CD8-positive, alpha-beta T cell (primary cell): ENCODE measurements at places on chromosomes 6 and 20.
A peak's percentile ranks its signal among the peaks of the same experiment; 100 is the strongest.

DNA sequence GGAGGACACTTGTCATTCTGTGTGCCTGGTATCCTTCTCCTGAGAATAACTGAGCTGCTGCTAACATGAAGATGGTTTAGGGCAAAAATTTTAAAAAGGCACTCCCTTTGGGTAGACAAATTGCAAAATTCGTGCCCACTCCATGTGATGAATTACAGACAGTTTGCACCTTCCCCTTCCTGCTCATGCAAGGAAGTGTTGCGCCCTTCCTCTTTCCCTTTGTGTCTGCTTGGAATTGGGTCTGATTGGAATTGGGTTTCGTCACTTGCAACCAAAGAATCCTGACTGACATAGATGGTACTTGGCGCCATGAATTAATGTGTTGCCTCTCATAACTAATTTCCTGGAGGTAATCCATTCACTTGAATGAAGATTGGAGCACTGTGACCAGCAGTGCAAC lies 62.3 kb upstream of the SHLD1 start:
- no peak for DNase-seq

- no peak for DNase-seq
Observed at GRCh38 chr20:51176876-51177275, 154.0 kb upstream of the KCNG1 start.

GRCh38 chr6:14897831-14898230 lies 348.0 kb upstream of the JARID2 start:
- no peak for DNase-seq

GRCh38 chr6:35668096-35668495 lies 20.6 kb downstream of the FKBP5 start:
- DNase-seq, result peak; percentile 11

DNA sequence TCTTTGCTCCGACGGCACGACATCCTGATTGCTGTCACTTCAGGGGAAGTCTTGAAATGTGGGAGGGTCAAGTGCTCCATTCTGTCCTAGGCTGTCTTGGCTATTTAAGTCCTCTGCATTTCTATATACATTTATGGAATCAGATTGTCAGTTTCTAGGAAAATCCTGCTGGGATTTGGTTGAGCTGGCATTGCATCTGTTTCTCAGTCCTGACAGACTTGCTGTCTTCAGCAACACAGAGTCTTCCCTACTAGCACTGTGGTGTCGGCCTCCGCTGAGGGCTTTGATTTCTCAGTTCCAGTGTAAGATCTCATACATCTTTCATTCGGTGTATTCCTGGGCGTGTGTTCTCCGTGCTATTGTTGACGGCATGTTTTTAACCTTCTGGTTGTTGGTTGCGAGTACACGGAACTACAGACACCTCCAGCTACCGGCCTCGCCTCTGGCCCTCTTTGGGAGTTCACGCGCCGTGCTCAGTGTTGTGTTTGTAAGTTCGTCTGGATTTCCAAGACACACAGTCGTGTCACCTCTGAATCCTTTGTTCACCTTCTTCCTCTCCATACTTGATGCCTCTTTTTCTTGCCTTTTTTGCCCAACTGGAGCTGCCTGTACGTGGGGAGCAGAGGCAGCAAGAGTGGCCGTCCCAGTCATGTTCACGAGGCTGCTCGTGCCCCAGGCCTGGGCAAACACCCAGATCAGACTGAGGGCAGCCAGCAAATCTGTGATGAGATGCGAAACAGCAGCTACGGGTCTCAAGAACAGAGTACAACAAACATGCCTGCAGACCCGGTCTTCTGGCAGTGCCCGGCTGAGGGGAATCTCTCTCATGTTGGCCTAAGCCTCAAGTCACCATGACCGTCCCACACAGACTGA lies 92.8 kb downstream of the TAF4 start:
- no peak for DNase-seq

GRCh38 chr6:97195117-97195516 lies 87.9 kb downstream of the MMS22L start:
- no peak for DNase-seq

DNA sequence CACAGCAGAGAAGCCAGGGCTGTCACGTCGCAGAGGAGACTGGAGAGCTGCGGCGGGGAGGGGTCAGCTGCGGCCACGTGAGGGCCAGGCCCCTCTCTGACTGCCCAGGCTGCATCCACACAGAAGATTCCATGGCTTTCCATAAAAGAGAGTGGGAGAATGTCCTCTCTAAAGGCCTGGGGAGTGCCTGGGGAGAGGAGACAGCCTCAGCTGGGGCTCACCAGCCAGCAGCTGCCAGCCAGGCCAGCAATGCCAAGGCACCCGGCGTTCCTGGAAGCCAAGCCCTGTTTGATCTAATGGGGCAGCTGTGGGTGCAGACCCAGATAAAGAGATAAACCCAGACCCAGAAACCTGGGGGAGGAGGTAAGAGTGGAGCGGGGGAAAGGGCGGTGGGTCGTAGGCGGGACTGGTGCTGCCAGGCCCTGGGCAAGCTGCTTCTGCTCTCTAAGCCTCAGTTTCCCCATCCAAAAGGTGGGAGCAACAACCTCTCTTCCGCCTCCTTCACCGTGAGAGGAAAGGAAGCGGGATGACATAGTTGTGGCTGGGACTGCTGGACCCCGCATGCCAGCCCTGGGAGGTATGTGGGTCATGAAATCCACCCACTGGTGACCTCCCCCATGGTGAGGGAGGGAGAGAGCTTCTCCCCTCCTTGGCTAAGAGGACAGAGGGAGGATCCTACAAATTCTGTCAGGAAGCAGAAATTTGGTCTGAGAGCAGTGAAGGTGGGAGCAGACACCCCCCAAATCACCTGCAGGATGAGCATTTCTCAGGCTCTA lies 3.1 kb upstream of the OSBPL2 start:
- DNase-seq, result no peak

GRCh38 chr6:118939683-118940082 lies 4.7 kb upstream of the MCM9 start:
- no peak for DNase-seq

DNA sequence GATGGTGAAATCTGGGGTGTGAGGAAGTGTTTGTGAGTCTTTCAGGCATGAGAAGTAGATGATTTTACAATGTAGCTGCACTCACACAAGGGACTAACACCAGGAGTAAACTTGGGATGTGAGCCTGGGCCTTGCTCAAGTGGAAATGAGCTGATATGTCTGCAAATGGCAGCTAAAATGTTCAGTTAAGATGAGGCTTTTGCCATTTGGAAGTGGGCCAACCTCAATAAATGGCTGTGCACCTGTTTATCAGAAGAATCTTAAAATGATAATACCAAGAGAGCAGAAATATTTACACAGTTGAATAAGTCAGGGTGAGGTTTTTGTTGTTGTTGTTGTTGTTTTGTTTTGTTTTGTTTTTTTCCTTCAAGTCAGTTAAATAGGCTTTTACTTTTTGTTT lies 25.7 kb upstream of the KLHL31 start:
- DNase-seq, result no peak

GRCh38 chr6:53765270-53765669 lies 29.5 kb upstream of the LRRC1 start:
- DNase-seq, result no peak

- no peak for DNase-seq
Observed at GRCh38 chr6:6714953-6715352, 126.4 kb downstream of the LY86 start.

DNA sequence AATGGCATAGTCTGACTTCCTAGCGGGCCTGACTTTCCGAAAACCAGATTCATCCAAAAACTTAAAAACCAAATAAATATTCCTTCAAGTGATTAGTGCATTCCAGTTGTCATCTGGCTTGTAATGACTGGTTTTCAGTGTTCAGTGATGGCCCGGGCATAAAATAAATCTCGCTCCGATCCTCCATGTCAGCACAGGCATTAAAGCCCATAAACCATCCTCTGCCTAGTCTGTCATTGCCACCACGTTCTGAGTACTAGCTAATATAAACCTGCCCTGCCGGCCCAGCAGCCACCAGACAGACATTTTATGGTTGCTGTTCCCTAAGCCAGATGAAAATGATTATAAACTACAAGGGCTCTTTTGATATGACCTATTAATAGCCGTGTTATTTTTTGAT lies 232.3 kb upstream of the GMDS start:
- DNase-seq, result no peak

DNA sequence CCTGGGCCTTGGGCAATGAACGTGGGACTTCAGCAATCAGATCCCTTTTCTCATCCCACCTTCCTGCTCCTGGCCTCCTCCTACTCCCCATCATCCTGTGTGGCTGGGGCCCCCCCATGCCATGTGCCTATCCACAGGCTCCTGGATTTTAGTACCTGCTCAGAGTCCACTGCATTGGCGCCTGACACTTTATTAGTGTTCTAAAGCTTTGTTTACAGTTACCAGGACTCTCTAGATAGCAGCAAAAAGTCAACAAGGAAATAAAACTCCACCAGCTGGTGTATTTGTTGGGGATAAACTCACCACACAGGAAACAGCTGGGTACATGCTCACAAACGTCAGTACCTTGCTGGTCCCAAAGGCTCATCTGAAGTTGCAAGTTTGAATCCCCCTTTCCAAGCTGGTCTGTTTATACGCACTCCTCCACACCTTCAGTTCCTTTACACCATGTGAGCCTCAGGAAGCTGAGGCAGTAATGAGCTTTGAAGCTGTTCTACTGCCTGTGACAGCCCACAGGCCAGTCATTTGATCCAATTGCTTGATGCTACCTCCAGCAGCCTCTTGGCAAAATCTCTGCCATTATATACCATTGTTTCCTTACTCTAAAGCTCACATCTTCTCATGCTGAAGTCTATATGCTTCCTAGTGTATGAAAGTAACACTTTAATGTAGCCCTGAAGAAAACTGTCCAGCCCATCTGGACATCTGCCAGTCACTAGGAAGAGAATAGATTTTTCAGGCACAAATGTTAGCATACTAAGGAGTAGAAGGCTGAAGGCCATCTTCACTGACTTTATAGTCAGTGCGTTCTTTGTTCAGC lies 76.6 kb downstream of the ANKEF1 start:
- DNase-seq, result no peak

DNA sequence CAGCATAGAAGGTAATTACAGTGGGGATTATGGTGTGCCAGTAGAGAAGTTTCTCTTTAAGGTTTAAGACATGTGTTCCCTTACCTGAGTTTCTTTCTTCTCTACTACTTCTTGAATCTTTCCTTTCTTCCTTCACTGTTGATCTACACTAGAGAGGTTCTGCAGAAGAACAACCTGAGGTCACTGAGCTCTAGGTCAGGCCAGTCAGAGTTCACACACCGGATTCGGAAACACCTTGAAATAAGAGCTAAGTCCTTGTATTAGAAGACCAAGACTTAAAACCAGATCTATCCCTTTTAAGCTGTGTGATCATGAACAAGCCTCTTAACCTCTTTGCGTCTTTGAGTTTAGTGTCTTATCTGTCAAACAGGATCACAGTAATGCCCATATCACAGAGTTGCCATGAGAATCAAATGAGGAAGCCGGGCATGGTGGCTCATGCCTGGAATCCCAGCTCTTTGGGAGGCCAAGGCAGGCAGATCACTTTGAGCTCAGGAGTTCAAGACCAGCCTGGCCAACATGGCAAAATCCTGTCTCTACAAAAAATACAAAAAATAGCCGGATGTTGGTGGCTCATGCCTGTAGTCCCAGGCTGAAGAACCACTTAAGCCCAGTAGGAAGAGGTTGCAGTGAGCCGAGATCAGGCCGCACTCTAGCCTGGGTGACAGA lies 22.0 kb upstream of the TGM3 start:
- no peak for DNase-seq

DNA sequence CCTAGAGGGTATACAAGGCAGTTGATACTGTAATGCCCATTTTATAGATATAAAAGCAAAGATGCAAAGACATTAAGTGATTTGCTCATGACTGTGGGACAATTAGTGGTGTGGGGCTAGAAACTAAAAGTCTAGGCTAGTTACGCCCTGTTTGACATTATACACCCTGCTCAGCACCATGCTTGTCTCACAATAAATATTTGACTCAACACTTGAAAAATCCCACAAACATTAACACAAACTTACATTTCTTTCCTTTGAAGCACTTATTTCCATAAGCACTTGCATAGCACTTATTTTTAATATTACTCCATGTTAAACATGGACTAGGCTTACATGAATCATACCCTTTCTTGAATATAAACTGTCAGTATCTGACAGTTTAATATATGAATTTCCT lies 36.5 kb upstream of the SNRPB2 start:
- DNase-seq, result no peak

- DNase-seq, result no peak
Observed at GRCh38 chr20:1827974-1828785, 67.0 kb upstream of the SIRPA start.

- DNase-seq, result no peak
Observed at GRCh38 chr6:4259391-4259790, 124.0 kb upstream of the ECI2 start.

DNA sequence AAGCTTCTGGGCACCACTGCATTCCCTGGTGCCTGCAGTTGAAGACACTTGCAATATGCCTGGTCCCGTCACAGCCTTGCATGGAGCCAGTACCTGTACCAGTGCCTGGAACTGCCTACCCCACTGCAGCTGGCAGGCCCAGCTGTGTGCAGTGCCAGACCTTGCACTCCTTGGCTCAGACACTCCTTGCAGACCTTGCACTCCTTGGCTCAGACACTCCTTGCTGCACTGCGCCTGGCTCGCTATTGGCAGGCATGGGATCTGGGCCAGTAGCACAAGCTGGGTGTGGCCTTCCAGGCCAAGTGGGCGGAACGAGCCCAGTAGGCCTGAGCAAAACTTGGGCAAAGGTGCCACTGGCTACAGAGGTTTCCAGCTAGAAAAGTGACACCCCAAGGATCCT lies 1189.1 kb downstream of the GRIK2 start:
- no peak for DNase-seq

DNA sequence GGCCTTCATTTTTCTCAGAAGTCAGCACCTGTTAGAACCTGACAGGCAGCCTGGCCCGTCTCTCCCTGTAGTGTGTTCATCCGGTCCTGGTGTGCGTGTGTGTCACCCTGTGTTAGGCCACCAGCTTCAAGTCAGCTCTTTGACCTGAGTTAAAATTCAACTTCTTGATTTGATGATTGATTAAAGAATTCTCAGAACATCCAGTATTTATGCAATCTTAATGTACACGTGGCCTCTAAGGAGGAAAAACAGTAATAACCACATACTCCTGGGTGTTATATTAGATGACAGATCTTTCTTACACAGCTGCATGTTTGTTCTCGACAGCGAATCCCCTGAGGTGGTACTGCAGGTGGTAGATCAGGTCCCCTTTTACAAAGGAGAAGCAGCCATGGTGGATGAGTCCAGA lies 19.1 kb upstream of the TMEM217 start:
- no peak for DNase-seq

GRCh38 chr6:75286955-75287354 lies 2.4 kb upstream of the TMEM30A start:
- no peak for DNase-seq

- no peak for DNase-seq
Observed at GRCh38 chr6:9979996-9980395, 434.9 kb downstream of the TFAP2A start.

DNA sequence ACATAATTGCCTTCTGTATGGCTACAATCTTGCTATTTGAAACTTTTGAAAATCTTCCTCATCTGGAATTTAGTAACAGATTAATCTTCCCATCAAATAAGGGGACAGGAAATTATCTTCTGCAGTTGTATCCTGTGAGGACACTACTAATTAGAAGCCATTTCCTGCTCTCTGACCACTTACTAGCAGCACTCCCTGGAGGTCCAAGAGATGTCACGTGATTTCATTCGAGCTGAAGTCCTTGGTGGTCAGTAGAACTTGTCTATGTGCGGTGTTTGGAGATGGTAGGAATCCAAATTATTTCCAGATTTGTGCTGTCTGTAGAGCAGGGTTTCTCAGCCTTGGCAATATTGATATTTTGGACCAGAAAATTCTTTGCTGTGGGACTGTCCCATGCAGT lies 202.5 kb downstream of the TFAP2B start:
- DNase-seq, result no peak

- no peak for DNase-seq
Observed at GRCh38 chr6:87200469-87201175, 45.3 kb downstream of the ZNF292 start.
